Fibroblast of lung (primary cell): ENCODE measurements at places on chromosomes 11 and 22. TPM values are rescaled to one million over a fixed set of nuclear protein-coding genes. Genes with fewer than 3 reads are reported as not detected.

- H3K36me3 ChIP-seq: no peaks in the 10 kb centered on the region
- DNase-seq: peak; percentile 95
- H3K27me3 ChIP-seq: no peaks in the 10 kb centered on the region
Observed at GRCh38 chr11:79244241-79244772, 196.5 kb downstream of the TENM4 start.

DNA sequence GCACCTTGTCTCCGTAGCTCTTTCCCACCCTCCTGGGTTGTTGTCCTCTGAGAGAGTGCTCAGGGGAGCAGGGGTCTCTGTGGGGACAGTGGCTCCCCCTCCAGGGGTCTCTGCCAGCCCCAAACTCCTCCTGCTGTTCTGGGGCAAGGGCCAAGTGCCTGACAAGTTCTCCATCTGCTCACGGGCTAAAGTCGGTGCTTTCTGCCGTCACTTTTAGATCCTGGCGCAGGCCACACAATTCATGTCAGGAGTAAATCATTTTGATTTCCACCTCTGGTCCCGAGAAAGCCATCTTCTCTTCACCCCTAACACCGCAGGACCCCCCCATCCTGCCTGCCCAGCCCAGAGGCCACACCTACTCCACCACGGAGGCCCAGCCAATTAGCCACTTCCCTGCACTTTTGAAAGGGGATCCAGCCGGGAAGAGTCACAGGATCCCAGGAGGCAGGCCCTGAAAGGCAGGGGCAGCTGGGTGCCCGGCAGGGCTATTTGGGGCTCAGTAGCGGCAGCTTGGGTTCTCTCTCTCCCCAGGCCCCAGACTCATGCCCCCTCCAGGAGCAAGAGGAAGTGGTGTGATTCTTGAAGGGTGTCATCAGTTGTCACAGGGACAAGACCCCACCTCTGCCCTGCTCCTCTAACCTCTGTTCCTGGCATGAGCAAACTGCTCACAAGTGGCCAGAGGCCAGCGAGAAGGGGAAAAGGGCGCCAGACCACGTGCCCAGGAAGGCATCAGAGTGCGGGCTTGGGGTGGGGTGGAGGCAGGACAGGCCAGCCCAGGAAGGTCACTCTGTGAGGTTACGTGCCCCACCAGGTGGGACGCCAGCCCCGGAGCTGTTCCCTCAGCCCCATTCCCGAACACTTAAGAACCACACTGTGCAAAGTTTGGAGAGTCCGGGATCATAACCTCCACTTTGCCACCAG is 1.3 kb downstream of the MACROD1 start:
- H3K27me3 ChIP-seq: no peaks in the 10 kb centered on the region
- H3K27ac ChIP-seq: no peak overlapping the region
- peaks cover 6% of the 10 kb centered on the region for H3K4me1 ChIP-seq
- H3K36me3 ChIP-seq: no peaks in the 10 kb centered on the region
- DNase-seq: no peak

IFTAP gene
- 41.1 and 47.0 TPM in 2 replicates for total RNA-seq

- H3K4me3 ChIP-seq: peak overlapping the region; percentile 60
- no peaks in the 10 kb centered on the region for H3K27me3 ChIP-seq
- H3K27ac ChIP-seq: peak overlapping the region; percentile 71
- DNase-seq: peak; percentile 72
Observed at GRCh38 chr11:44066732-44067141, 667 bp downstream of the ACCS start.

DNA sequence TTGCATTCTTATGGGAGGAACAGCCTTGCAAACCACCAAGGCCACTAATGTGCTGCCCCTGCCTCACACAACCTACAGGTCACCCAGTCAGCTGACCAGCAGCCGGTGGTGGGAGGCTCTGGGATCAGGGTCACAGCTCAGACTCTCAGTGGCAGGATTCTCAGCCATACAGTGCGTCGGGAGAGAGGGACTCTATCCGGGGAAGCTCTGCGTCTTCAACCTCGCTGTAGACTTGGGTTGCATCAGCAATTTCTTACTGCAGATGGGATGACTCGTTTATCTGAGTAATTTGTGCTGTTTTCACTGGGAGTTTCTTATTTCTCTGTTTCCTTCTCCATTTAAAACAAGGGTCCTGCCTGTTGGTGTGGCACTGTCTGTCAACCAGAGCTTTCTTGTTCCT is 257.7 kb downstream of the TBC1D22A start:
- no peak overlapping the region for H3K4me3 ChIP-seq
- no peaks in the 10 kb centered on the region for H3K36me3 ChIP-seq
- no peak overlapping the region for H3K27ac ChIP-seq
- H3K27me3 ChIP-seq: no peaks in the 10 kb centered on the region

CHRM4 gene
- total RNA-seq: under 0.01 TPM in 1 of 2 replicates, not detected in the other

DNA sequence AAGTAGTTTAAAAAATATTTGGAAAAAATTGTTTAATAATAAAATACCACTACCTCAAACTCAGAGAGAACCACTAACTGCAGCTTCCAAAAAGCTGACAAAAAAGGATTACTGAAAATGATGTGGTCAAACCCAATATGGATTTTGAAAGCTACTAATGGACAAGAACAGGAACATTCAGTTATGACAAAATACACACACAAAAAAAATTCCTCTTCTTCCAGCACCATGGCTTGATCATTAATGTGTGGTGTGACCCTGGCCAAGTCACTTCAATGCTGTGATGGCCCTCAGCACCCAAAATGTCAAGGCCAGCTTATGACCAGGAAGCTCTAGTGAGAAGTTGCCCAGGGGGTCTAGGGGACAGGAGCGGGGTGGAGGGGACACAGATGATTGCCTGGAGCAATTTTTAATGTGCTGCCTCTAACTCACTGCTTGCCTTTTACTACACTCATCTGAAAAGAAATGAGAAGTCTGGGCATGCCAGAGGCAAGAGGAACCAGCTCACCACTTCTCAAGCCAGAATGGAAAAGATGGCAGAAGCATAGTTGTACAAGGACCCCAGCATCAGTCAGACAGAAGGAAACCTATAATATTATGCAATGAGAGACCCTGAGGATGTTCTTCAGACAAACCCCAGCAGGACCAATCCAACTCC is 2.2 kb downstream of the SMCO4 start:
- no peak overlapping the region for H3K4me3 ChIP-seq
- H3K27ac ChIP-seq: no peak overlapping the region
- H3K27me3 ChIP-seq: peaks cover 3% of the 10 kb centered on the region
- DNase-seq: no peak
- no peaks in the 10 kb centered on the region for H3K36me3 ChIP-seq
- peaks cover 7% of the 10 kb centered on the region for H3K4me1 ChIP-seq

DNA sequence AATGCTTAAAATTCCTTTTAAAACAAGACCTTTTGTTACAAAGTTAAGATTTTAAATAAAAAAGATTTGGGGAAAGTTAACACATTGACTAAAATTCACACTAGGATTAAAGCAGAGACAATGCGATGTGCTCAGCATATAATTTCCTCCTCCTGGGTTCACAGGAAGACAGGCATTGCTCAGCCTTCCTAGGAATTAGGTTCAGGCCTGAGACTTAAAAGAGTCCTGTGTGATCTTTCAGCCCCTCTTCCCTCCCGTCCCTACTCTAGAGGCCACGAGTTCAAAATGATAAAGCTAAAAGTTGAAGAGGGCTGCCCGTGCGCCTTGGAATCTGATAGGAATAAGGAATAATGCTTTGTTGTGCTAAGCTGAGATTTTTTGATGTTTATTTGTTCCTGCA is 218.6 kb downstream of the KIRREL3 start:
- no peak overlapping the region for H3K27ac ChIP-seq
- no peak for DNase-seq
- H3K27me3 ChIP-seq: no peaks in the 10 kb centered on the region
- H3K4me1 ChIP-seq: no peaks in the 10 kb centered on the region

DNA sequence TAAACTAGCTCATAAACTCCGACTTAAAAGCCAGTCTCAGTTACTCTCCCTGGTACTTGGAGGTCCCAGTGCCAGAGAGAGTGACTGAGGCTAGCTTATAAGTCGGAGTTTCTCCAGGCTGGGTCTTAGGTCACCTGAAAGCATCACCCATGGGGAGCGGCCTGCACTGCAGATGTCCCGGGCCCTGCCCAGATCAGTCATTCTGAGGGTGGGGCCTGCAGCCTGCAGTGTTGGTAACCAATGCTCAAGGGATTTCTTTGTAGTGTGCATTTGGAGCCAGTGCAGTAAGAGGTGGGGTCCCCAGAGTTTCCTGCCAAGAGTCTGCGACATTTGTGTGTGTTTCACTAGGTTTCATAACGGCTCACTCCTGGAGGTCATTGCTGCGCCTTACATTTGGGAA is 14.8 kb downstream of the TAB1 start:
- no peak overlapping the region for H3K27ac ChIP-seq
- H3K27me3 ChIP-seq: no peaks in the 10 kb centered on the region
- peaks cover 2% of the 10 kb centered on the region for H3K4me1 ChIP-seq
- no peak for DNase-seq
- peaks cover 15% of the 10 kb centered on the region for H3K36me3 ChIP-seq
- H3K4me3 ChIP-seq: no peak overlapping the region

DNA sequence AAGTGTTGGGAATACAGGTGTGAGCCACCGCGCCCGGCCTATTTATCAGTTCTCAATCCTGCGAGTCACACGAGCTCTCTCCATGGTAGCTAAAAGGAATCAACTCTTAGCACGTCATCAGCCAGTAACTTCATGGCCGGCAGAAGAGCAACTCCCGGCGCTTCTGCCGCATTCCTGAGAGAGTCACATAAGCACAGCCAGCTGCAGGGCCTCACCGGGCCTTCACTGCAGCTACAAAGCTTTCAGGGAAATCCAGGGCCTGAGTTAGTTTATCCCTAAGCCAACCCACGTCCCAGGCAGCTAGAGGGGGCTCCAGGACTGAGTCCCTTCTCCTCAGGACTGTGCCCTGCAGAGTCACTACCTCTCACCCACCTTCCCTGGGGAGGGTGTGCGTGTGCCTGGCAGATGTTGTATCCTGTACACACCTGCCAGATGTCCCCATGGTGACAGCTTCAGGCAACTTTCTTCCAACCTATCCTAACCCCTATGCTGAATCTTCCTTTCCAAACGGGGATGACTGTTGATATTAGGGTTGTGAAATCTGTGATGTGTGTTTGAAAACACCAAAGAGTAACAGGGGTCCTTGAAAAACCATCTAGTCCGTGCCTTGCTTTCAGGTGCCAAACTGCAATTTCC is 45.9 kb upstream of the ARFGAP3 start:
- DNase-seq: peak; percentile 61
- peaks cover 8% of the 10 kb centered on the region for H3K4me1 ChIP-seq
- no peaks in the 10 kb centered on the region for H3K36me3 ChIP-seq

DNA sequence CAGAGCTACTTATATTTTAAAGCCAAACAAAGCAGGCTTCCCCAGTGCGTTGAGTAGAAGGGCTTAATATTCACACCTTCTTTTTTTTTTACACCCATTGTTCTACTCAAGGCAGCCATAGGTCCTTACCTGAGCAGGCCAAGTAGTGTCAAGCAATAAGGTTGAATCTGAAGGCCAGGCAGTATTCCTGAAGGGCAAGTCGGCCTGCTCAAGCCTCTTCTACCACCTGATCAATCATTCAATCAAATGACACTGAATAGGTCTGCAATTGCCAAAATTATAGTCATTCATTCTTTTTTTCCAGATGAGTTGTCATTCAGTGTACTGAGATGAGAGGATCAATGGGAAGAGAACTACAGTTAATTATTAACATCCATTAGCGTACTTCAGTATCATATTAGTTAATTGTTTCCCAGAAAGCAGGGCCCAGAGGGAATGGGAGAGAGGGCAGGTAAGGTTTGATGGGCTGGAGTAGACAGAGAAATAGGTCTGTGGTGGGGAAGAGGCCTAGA is 11.9 kb upstream of the PPP2R1B start:
- no peaks in the 10 kb centered on the region for H3K4me1 ChIP-seq
- H3K36me3 ChIP-seq: no peaks in the 10 kb centered on the region
- H3K4me3 ChIP-seq: no peak overlapping the region
- no peaks in the 10 kb centered on the region for H3K27me3 ChIP-seq
- H3K27ac ChIP-seq: no peak overlapping the region
- no peak for DNase-seq
